Putamen (tissue), 1 donor: ENCODE measurements at places on chromosomes 5 and 9.

- no peak for DNase-seq
Observed at GRCh38 chr9:108704156-108704852, 151.5 kb downstream of the ACTL7B start.

- DNase-seq: no peak
Observed at GRCh38 chr9:7320139-7320538, 479.4 kb downstream of the DMAC1 start.

DNA sequence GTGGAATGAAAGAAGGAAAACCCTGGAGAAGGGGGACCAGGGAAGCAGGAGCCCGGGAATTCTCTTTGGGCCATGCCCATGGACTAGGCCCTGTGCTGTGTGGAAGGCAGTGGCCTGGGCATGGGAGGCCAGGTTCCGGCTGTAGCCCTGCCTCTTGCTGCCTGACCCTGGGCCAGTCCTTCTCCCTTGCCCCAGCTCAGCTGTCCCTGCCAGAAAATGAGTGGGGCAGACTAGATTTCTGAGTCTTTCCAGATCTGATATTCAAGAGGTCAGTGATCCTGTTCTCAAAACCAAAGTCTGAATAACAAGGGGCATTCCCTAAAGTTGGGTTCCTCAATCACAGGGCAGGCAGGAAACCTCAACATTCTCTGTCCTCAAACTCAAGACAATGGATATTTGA lies 24.8 kb upstream of the CORO2A start:
- no peak for DNase-seq

- no peak for DNase-seq
Observed at GRCh38 chr9:135246248-135247205, 159.1 kb downstream of the OLFM1 start.

DNA sequence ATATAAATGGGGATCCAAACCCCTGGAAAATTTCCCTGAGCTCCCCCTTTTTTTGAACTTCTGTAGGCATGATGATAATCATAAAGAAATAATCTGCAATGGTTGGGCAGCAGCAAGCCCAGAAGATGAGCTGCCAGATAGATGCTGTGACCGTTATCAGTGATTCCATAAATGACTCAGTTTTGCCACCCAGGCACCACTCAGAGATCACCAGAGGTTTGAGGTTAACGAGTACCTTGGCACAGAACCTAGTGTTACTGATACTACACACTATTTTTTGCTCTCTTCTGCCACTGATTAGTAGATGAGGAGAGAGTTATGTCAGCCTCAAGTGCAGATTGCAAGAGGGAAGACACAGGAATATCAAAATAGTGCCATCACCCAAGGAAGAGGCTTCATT lies 199.3 kb upstream of the PTGER4 start:
- no peak for DNase-seq

DNA sequence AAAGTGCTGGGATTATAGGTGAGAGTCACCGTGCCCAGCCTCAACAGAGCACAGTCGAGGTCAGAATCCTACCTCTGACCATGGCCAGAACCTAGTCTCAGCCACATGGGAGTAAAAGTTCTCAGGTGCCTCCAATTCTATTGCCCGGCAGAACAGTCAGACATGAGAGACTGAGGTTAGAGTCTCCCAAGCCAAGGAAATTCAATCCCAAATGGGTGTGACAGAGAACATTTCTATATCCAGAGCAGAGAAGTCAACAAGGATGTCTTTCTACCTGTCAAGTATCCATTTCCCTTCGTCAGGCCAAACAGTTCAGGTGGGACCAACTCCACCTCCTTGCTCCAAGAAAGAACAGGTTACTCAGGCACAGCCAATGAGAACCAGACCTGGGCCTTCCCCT lies 10.5 kb downstream of the ANXA6 start:
- DNase-seq: no peak

DNA sequence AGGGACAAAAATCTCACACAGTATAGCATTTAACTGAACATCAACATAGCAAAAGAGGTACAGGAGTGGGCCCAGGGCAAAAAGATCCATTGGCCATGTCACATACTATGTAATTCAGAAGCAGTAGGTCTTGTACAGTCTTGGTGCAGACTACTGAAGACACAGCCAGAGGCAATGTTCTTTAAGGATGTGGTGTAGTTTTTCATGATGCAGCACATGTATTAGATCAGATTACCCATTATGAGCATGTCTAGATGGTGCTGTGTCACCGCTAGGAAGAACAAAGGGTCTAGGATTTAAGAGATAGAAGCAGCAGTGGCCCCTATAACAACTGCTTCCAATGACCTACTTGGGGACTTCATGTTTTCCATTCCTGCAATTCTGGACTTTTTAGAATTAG lies 610.4 kb upstream of the MEF2C start:
- no peak for DNase-seq

GRCh38 chr5:138438724-138439476 lies at the start of gene REEP2:
Gene REEP2 (plus strand): TSS chr5:138439057. CDS start chr5:138439209, 152 bp downstream.
- peak; percentile 55 for DNase-seq

- no peak for DNase-seq
Observed at GRCh38 chr5:32332966-32333365, 20.2 kb upstream of the MTMR12 start.

DNA sequence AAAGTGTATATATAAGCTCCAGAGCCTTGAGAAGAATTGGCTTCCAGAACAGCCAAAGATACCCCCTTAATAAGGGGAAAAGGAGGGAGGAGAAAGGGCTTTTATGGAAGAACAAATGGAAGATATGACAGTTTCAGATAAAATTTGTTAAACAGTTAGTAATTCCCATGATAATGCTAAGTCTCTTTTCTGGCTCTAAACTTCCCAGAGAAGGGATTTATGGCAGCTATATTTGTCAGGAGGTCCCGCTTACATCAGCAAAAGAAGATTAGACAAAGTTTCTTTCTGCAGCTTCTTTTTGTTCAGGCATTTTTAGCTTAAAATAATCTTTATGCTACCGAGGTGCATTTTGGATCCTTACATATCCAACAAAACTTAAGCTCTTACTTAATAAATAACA lies 14.3 kb upstream of the SLC36A3 start:
- DNase-seq: no peak

DNA sequence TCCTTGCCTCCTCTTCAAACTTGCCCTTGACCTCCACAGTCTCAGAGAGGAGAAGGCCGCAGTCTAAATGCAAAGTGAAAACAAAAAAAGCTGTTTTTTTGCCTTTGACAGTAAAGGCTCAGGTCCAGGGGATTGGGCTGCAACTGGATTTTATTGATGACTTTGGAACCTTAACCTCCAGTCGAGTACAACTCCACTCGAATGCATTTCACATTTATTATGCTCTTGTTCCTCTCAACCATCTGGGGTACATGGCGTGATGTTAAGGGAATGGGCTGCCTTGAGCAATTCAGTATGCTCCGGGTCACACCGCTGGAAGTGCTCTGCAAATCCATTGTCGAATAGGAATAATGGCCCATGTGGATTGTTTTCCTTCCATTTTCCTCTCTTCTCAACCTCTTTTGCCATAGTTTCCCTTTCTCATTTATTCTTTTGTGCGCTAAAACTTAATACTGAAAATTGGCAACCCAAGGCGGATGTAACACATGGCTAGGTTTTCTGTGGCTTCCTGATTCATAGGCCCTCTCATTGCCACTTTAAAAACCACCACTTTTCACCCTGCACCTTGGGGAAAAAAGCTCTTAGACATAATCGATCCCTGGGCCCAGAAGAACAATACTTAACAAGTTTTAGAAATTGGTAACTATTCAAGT lies 34.3 kb downstream of the ITK start:
- DNase-seq: no peak

- DNase-seq: no peak
Observed at GRCh38 chr5:172605466-172605865, 35.6 kb upstream of the NEURL1B start.
